SHP77 (cell line): ENCODE measurements at places on chromosomes 7 and 10.

DNA sequence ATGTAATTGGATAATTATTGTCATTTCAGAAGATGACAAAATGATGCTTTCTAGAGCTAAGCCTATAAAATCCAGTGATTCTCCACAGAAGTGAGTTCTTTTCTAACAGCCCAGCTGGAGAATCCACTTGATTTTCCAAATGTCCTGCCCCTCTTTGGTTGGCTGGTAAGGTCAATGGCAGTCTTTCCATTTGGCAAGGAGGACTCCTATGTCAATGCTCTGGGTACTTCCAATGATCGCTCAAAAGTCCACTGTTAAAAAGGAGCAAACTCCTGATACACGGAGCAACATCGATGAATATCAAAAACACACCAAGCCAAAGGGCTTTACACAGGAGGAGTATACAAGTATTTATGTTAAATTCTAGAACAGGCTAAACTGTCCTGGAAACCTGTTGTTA, 57.8 kb downstream of the STK17A start:
- DNase-seq = no peak

DNA sequence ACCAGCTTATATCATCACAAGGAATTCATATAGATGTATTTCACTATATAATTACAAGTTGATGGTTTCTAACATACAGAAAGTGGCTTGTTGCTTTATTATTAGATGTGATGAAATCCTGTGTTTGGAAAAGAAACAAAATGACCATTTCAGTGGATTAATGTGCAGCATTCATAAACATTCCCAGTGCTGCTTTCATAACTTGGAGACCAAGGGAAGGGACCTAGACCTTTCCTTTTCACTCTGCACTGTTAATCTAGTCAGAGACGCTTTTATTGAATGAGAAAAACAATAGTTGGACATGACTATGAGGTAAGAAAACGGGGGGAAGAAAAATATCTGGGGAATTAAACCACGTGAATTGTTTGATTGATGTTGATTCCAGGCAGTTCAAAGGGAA, 160.0 kb downstream of the HDAC9 start:
- DNase-seq = no peak

DNA sequence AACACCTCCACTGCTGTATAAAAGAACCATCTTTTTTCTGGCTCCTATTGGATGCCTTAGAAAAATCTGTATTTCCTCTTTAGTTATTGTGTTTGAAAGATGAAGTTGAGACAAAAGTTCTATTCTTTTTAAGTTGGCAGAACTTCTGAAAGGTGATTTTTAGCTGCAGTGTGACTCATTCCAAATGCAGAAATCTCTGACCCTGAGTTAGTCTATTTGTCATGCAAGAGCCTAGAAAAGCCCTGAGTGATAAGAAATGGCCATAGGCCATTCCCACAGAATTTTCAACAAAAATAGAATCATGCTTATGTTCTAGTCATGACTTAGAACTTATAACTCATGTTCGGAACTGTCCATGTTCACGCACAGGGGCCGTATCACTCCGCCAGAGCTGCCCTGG, 89.1 kb downstream of the EGFR start:
- DNase-seq = no peak

DNA sequence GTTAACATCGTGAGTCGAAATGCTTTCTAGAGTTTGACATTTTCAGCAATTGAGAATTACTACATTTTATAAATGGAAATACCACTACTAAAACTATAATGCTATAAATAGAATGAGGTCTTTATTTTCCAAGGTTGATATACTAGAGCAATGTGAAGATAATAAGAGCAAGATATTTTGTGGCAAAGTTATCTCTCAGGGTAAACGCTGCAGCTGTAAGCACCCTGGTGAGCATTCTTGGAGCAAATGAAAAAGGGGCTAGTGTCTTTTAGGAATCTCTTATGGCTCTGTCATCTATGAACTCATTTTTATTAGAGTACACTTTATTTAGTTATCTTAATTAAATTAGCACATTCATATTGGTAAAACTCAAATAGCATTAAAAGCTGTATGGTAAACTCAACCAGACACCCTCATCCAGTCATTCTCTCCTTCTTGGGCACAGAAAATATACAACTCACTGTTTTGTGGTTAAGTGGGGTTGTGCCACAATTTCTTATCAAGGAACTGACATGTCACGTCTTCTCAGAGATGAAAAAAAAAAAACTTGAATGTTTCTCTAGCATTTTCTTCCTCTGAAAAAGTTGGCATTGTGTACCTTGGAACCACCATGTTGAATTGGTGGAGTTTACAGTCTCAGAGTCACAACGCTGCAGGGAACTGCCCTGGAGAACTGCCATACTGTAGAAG, 289.5 kb upstream of the PFKP start:
- DNase-seq = no peak

DNA sequence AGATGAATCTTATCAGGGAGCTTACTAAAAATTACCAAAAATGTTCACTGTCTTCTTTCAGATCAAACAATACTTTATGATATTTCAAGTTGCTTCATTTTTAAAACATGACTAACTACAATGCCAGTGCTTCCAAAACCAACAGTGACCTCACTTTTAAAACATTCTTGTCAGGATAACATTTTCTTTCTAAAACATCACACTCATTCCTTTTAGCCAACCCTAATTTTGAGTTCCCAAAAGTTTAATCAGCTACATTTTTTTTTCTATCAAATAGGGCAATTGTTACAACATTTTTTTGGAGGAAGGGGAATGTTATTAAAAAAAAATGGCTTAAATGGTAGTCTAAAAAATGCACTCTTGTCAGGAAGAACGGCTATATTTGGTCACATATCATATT, 37.3 kb downstream of the RTKN2 start:
- DNase-seq = no peak

DNA sequence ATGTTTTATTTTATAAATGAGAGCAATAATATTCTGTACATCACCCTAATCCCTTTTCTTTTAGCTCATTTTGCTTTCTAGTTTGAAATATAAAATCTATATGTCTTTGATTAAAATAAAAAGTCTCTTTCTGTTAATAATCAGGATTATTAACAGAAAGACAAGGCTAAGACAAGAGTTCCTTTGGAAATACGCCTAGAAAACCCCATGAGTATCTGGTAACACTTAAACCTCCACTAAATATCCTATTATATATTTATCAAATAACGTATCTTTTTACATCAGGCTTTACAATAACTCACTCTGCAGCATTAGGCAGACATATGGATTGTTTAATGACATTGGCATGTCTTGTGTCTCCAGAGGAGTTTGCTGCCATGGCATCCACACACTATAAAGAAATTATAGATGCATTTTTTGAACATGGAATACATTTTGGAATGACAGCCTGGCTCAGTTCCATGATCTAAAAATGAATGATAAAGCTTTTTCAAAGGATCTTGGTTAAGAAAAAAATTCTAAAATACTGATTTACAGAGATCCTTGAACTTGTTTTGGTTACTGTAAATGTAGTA, 98.7 kb downstream of the TMEM26 start:
- DNase-seq = no peak

- DNase-seq = peak; percentile 52
These were observed 8.9 kb downstream of the FBXL13 start for GRCh38 chr7:103065667-103066066.

DNA sequence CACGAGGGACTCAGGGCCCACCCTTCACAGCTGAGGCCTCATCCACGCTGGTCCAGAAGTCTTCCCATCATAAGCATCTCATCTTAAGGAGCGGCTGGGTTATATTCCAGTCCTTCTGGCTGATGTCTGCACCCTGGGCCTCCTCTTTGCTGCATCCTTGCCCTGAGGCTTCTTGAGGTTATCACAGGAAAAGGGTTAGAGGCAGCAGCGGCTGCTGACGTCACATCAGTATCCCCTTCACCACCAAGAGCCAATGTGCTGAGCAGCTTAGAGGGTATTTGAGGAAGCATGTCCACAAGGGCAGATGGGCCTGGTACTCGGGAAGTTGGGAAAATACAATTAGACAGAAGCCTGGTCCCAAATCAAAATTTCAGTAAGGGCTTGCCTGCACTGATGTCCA, 125.1 kb downstream of the PLXNA4 start:
- no peak for DNase-seq

DNA sequence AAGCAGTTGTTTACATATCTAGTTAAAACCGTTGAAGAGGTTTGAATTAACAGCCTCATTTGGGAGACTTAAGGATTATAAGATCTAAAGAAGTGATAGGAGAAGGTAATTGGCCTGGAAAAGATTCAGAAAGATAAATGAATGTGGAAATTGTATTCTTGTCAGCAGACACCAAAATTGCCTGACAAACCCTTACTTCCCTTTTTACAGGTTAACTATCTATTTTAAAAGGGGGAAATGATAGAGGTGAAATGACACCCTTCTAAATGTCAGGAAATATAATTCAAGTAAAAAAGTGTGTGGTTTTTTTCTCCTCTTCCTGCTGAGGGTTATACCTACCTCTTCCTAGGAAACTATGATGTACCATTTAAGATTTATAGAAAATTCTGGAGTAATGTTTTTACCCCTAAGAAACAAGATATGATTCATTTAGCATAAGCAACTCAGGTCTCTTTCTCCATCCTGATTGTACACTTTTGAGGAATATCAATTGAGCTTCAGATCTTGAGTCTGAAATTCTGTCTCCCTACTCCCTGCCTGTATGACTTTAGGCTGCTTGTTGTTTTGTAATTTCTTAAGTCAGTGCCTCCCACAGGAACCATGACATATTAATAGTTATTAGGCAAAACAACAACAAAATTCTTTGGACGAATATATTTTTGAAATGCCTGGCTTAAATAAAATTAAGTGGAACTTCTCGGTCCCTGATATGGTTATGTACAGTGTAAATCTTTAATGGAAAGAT, 250.4 kb downstream of the RNLS start:
- no peak for DNase-seq

GRCh38 chr10:119331061-119331460, 123.7 kb downstream of the GRK5 start:
- no peak for DNase-seq
